A549 (cell line): ENCODE measurements at places on chromosomes 5 and 9. TPM values are rescaled to one million over a fixed set of nuclear protein-coding genes. Genes with fewer than 3 reads are reported as not detected.

STPG3 gene
- not detected in 3 replicates for polyA plus RNA-seq

NACC2 gene
- polyA plus RNA-seq = 28.4 to 29.5 TPM (median 29.2 TPM) in 3 replicates

BTNL3 gene
- polyA plus RNA-seq = not detected in 3 replicates

GAPT gene
- polyA plus RNA-seq = not detected in 3 replicates

SMIM23 gene
- not detected in 3 replicates for polyA plus RNA-seq

HRH2 gene
- 0.54 to 0.87 TPM (median 0.58 TPM) in 3 replicates for polyA plus RNA-seq

ROR2 gene
- polyA plus RNA-seq = 0.53 to 0.66 TPM (median 0.53 TPM) in 3 replicates

CCL28 gene
- 0.09 to 0.15 TPM (median 0.13 TPM) in 3 replicates for polyA plus RNA-seq

BAAT gene
- polyA plus RNA-seq = 10.1 to 13.6 TPM (median 10.9 TPM) in 3 replicates

LECT2 gene
- polyA plus RNA-seq = not detected in 3 replicates
